ENCODE measurements at places on chromosomes 1 and 21.

GRCh38 chr1:68199603-68200002 lies 32.7 kb downstream of the WLS start:
- no peak overlapping the region for H3K4me3 ChIP-seq
- H3K36me3 ChIP-seq = no peaks in the 10 kb centered on the region
- H3K27me3 ChIP-seq = no peaks in the 10 kb centered on the region
- H3K27ac ChIP-seq = peak overlapping the region; percentile 24

- peak overlapping the region; percentile 37 for H3K27ac ChIP-seq
- H3K4me1 ChIP-seq = peaks cover 21% of the 10 kb centered on the region
- no peaks in the 10 kb centered on the region for H3K27me3 ChIP-seq
- H3K4me3 ChIP-seq = peak overlapping the region; percentile 100
- peaks cover 10% of the 10 kb centered on the region for H3K36me3 ChIP-seq
These were observed 1.1 kb upstream of the KPNA6 start for GRCh38 chr1:32106663-32107275.

- H3K27ac ChIP-seq = no peak overlapping the region
- peaks cover 8% of the 10 kb centered on the region for H3K27me3 ChIP-seq
- peaks cover 5% of the 10 kb centered on the region for H3K36me3 ChIP-seq
- H3K4me1 ChIP-seq = peaks cover 12% of the 10 kb centered on the region
- no peak for DNase-seq
These were observed 43.7 kb downstream of the MRPL39 start for GRCh38 chr21:25563361-25564116.

- H3K4me1 ChIP-seq = peaks cover 30% of the 10 kb centered on the region
- H3K27me3 ChIP-seq = peaks cover 52% of the 10 kb centered on the region
- no peak overlapping the region for H3K4me3 ChIP-seq
These were observed 3.2 kb downstream of the PGLYRP4 start for GRCh38 chr1:153345187-153346076.

DNA sequence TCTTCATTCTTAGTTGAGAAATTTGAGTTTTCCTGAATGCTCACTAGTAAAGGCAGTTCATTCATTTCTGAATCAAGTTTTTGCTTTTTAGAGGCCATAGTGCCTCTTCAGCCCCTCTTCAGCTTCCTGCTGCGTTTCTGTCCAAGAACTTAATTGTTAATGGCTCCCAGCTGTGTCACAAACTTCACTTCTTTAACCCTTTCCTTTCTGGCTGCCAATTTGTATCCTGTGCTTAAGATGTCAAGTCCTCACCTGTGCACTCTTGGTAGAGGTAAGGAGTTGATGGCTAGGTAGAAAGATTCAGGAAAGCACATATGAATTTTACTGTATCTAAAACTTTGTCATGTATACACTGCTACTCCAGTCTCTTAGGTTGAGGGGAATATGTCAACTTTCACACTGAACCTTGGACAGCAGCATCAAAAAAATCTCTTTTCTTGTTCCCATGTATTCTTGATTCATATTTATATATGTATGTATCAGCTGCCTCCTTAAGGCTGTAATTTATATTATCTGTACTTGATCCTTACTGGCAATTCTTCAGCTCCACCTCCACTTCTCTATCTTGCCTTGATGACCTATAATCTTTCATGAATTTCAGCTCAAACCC lies 612.8 kb downstream of the LMO4 start:
- H3K4me1 ChIP-seq = peaks cover 20% of the 10 kb centered on the region
- H3K4me3 ChIP-seq = no peak overlapping the region
- no peaks in the 10 kb centered on the region for H3K27me3 ChIP-seq
- DNase-seq = no peak

- no peaks in the 10 kb centered on the region for H3K27me3 ChIP-seq
- peak overlapping the region; percentile 4 for H3K27ac ChIP-seq
- H3K4me1 ChIP-seq = no peaks in the 10 kb centered on the region
- H3K36me3 ChIP-seq = no peaks in the 10 kb centered on the region
These were observed 120.7 kb downstream of the NGF start for GRCh38 chr1:115217150-115218033.
